GM23338 (cell line): ENCODE measurements at places on chromosomes 16 and 17.

DNA sequence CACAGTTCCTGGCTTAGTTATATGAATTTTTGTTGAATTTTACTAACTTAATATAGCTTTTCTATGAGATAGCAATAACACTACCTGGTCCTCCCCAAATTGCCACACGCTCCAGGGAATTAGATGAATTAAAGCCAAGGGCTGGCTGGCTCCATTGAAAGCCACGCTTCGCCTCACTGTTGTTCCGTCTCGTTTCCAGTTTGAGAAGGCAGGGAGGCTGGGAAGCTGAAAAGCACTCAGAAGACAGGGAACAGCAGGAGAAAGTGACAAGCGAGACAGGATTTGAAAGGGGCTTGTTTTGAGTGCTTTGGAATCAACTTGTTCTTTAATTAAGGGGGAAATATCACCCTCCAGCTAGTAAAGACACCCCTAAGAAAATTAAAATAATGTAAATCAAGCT, 425.3 kb downstream of the CA10 start:
- no peak for DNase-seq

- no peak for DNase-seq
Measured at GRCh38 chr17:34596920-34597319, 17.5 kb downstream of the TMEM132E start.

- no peak for DNase-seq
Measured at GRCh38 chr17:40645291-40645690, 2.3 kb downstream of the SMARCE1 start.

DNA sequence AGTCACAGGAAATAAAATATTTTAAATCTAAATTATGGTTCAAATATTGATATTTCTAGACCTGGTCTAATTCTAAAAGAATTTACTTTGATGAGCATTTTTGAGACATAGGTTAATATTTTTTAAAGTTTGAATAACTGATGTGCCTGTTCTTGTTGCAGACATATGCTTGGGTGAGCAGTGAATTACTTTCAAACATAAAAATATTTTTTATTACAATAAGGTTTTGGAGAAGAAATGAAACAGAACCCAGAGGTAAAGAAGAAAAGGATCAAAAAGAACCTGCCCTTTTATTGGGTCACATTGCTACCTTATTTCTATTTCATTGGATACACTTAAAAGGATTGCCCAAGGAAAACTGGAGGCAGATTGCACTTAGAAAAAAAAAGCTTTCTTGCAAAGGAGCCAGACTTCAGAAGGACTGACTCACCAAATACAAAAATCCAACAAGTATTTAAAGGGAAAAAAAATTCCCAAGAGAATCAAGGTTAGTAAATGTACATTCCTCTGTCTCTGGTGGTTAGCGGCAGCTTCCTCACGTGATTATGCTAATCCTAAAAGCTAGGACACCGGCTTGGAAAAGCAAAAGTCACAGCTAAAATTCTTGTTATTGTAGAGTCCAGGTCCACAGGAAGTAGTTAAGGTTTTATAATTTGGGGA, 18.5 kb downstream of the ENPP7 start:
- no peak for DNase-seq

DNA sequence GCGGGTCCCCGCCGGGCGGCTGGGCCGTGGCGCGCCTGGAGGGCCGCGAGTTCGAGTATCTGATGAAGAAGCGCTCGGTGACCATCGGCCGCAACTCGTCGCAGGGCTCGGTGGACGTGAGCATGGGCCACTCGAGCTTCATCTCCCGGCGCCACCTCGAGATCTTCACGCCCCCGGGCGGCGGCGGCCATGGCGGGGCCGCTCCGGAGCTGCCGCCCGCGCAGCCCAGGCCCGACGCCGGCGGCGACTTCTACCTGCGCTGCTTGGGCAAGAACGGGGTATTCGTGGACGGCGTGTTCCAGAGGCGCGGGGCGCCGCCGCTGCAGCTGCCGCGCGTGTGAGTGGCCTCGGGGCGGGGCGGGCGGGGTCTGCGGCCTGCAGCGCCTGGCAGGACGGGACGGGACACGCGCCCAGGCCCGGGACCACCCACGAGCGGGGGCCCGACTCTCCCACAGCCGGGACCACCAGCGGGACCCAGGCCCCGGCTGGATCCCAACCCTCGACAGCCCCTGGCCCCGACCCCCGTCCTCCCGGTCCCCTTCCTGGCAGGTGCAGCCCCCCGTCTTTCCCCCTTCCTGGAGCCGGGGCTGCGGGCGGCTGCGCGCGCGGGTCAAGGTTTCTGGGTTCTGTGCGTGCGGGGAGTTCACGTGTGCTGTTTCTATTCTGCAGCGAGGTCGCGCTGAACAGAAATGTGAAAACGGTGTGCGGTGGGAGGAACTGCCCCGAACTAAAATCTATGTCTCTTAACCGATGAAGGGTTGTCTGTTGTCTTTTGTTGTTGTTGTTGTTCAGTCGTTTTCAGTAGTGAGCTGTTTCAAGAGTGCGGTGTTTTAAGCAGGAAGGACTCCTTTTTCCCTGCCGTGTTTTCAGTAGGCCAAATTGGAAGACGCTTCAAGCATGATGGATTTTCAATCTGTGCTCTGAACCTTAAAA, 705 bp downstream of the FOXK2 start:
- DNase-seq, result no peak

DNA sequence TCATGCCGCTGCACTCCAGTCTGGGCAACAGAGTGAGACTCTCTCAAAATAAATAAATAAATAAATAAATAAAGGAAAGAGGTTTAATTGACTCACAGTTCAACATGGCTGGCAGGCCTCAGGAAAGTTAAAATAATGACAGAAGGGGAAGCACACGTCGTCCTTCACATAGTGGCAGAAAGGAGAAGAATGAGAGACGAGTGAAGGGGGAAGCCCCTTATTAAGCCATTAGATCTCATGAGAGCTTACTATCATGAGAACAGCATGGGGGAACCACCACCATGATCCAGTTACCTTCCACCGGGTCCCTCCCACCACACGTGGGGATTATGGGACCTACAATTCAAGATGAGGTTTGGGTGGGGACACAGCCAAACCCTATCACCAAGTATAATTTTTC, 54.5 kb downstream of the PAFAH1B1 start:
- no peak for DNase-seq

GRCh38 chr17:21160401-21160800, 33.6 kb downstream of the DHRS7B start:
- no peak for DNase-seq

DNA sequence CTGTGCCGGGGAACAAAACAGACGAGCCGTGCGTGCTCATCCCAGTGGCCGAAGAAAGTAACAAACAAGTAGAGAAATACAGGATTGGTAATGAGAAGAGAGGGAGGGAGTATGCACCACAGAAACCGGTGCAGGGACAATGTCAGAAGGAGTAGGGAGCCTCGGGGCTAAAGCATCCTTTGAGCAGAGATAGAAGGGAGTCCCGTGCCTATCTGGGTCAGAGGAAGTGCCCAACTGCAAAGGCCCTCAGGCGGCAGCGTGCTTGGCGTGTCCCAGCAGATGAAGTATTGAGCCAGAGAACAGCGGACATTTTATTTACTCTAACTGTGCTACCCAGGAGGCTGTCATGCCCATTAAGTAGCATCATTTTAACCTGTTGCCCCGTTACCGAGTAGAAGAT, 114.9 kb upstream of the CACNG5 start:
- DNase-seq, result no peak

GRCh38 chr16:58882292-58882691, 148.2 kb upstream of the GOT2 start:
- no peak for DNase-seq
